CD4-positive, alpha-beta T cell (primary cell): ENCODE measurements at places on chromosomes 1 and 21. TPM values are rescaled to one million over a fixed set of nuclear protein-coding genes. Genes with fewer than 3 reads are reported as not detected.

GRCh38 chr21:36135391-36136102 lies 668 bp downstream of the CBR3 start:
- DNase-seq: peak; percentile 65

DNA sequence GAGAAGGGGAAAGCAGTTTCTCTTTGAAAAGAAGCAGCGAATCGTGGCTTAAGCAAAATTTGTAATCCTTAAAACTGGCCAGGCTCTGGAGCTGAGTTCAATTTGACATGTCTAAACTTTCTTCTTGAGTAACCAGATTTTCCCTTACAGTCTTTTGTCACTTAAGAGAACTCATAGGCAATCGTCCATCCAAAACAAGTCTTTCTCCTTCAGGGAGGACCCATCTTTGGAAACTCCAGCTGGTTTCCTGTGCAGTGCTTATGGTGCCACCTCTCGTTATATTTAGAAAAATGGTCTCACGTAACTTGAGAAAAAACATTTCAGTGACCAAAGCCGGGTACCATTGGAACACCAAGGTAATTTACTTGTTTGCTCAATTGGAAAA lies 1.8 kb upstream of the PTTG1IP start:
- no peak for DNase-seq

DNA sequence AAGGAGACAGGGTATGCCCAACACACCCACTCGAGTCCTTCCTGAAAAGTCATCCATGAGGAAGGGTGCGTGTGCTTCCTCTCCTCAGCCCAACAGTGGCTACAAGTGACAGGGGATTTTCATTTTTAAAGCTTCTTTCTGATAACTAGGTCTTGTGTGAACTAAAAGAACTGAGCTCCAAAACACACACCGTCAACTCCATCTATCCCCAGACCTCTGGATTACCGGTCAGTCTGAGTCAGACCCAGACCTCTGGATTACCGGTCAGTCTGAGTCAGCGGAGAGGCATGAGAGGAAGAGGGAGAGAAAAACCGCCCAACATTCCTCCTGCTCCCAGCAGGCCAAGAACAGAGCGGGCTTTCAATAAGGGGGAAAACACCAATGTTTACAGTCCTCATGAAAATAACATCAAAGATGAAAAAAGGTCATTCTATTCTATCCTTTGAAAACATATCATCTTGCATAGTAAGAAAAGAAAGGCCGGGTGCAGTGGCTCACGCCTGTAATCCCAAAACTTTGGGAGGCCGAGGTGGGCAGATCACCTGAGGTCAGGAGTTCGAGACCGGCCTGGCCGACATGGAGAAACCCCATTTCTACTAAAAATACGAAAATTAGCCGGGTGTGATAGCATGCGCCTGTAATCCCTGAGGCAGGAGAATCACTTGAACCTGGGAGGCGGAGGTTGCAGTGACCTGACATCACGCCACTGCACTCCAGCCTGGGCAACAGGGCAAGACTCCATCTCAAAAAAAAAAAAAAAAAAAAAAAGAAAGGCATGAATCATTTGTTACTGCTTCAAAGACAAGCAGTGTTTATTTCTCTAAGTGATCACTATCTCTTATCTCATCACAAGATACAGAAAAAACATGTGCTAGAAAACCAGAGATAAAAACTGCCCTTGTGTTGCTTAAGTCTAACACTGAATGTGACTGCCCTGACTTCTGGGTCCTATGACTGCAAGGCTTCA lies 3.4 kb downstream of the PTTG1IP start:
- no peak for DNase-seq

- no peak for DNase-seq
Observed at GRCh38 chr1:241063276-241063675, 293.7 kb downstream of the RGS7 start.

- DNase-seq: no peak
Observed at GRCh38 chr1:53929246-53929960, 16.1 kb downstream of the IFT25 start.

DNA sequence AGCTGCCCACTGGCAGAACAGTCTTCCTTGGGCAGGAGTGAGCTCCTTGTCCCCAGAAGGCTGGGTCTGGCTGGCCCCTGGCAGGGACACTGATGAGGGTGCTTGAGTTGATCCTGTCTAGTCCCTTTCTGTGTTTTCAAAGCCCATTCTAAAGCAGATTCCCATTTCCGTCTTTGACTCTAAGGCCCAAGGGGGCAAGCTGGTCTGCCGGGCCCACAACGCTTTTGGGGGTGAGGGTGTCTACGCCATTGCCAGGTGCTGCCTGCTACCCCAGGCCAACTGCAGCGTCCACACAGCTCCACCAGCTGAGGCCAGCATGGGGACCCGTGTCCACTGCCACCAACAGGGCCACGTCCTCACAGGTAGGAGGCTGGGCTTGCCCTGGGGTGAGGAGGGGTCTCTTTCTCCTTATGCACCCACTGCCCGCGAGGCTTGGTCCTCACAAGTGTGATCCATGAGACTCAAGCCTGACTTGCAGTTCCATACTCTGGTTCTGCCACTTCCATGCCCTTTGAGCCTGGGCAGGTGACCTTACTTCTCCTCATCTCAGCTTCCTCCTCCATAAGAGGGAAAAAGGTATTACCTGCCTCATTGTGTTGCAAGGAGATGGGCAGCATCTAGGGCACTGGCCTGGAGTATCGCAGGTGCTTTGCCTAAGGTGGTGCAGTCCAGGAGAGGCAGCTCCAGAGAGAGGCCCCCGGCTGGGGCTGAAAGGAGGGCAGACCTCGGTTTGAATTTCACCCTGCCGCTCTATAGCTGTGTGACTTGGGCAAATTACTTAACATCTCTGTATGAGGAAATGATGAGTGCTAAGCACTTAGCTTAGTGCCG lies 20.2 kb downstream of the PCSK9 start:
- no peak for DNase-seq

DNA sequence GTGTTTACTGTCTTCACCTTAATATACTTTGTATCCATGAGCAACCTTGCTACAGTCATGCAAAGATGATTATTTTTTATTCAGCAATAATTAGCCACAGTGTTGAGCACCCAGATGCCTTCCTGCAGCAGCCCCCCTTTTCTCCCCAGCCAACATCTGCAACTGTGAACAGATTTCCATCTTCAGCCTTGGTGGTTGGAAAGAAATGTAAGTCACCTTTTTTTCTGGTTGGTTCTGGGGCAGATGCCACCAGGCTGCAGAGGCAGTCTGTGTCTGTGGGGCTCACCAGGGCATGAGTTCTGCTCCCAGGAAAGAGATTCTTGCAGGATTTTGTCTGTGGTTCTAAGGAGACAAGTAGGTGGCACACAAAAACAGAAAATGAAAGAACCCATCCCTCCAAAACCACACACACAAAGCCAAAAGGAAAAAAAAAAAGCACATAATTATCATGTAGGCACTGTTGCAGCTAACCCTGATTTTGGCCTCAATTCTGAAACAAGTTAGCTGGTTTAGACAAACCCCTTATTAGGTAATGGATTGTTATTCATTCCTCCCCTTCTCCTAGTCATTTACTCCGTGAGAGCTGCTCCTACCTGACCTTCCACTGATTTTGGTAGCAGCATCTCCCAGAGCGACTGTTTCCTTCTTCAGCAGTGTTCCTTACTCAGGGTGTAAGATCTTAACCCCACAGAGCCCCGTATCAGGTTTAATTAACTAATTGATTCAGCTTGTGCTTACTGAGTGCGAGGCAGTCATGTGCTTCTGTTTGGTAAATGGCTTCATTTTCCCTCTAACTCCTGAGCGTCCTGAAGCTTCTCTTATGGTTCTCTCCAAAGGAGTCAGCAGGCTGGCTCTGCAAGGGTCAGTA lies 36.5 kb downstream of the GALNT2 start:
- DNase-seq: no peak

DNA sequence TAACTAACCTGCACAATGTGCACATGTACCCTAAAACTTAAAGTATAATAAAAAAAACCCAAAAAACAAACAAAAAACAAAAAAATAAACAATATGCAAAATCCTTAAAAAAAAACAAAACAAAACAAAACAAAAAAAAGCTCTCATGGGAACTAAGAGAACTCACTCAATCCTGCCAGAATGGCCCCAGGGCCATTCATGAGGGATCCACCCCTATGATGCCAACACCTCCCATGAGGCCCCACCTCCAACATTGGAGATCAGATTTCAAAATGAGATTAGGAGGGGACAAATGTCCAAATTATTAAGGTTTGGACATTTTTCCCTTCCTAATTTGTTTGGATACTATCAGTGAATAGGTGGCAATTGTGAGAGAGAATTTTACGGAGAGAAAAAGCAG lies 10.2 kb downstream of the CYP4B1 start:
- DNase-seq: no peak

GRCh38 chr1:236733653-236734052 lies 47.4 kb downstream of the ACTN2 start:
- DNase-seq: no peak

- no peak for DNase-seq
Observed at GRCh38 chr1:223760833-223761232, 48.5 kb downstream of the CAPN2 start.

GRCh38 chr1:164688791-164689190 lies 129.8 kb downstream of the PBX1 start:
- no peak for DNase-seq

- DNase-seq: no peak
Observed at GRCh38 chr1:157307491-157307890, 169.3 kb upstream of the ETV3 start.

GRCh38 chr1:213983493-213984386 lies 4.0 kb upstream of the PROX1 start:
- DNase-seq: no peak

DNA sequence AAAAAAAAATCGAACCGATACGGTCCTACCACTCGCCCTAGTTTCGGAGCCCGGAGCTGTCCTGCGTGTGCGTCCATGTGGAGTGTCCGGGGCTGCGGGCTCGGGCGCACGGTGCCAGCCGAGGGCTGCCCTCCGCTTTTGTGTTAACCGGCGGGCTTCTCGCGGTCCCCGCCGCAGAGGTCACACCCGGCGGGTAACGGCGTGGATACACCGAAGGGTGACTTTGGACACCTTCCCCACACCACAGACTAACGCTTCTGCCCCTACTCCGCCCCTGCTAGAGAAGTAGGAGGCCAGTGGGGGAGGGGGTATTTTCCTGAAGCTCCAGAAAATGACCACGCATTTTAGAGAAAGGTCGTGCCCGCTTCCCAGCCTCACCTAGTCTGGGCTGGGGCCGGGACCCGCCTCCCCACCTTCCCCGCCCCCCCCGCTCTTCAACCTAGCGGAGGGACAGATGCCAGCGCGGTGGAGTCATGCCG lies 609 bp upstream of the ATF3 start:
- no peak for DNase-seq

DNA sequence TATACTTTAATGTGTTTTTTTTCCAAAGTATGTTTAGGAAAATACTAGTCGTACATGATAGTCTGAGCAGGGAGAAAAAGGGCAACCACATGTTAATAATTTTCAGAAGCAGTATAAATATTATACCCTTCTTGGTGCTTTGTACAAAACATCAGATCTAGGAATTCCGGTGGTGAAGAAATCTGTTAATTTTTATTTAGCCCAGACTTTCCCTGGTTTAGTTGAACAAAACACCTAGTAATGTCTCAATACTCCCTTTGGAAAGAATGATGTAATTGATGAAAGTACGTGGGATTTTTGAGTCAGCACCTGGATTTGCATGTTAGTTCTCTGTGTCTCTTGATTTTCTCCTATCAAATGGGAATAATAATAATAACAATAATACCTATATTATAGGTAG lies 38.4 kb upstream of the KCNK2 start:
- no peak for DNase-seq

GRCh38 chr1:6218375-6219164 lies 12.7 kb downstream of the RNF207 start:
- no peak for DNase-seq

DNA sequence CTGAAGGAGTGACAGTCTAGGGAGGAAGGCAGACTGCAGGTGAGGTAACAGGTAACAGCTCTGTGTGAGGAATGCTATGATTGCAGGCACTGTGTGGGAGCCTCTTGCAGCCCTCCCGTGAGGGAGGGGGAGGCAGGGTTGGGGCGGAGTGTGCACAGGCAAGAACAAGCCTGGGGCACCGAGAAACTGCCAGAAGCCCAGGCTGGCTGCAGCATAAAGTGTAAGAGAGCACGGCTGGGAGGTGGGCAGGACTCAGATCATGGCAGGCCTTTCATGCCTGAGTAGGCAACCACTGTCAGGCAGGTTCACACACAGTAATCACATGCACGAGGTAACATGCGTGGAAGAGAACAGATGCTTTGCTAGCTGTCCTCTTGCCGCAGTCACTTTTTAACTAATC lies 11.3 kb upstream of the RHEX start:
- no peak for DNase-seq

DNA sequence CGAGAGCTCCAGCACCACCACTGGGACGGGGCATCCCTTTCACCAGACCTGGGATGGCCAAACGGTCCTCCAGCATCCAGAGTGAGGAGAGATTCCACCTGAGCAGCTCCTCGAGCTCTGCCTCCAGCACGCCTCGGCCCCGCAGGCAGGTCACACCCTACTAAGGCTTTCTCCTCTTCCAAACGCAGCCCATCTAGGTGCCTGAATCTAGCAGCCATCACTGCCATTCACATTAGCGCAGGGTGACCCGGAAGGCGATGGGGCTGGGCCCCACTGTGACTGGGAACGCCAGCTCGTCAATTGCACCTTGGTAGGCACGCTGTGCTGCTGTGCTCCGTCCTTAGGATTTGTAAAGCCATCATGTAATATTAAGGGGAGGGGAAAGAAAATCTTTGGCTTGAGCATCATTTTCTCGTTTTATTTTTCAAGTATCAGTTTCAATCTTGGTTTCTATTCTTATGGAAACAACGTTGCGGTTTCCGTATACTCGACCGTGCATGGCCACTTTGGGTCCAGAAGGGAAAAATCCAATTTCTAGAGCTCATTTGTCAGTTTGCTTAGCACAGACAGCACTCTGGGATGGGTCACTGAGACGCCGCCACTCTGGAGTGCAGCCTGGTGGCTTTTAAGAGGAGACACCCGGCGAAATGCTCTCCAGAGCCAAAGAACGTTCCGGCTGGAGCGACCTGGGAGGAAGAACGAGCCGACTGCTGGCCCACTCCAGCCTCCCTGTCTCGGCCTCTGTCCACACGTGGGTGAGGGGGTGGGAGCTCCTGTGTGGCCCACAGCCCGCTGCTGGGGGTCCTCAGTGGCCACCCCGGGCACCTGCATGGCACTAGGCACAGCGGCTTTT lies 173.6 kb downstream of the PRDM16 start:
- DNase-seq: no peak

DNA sequence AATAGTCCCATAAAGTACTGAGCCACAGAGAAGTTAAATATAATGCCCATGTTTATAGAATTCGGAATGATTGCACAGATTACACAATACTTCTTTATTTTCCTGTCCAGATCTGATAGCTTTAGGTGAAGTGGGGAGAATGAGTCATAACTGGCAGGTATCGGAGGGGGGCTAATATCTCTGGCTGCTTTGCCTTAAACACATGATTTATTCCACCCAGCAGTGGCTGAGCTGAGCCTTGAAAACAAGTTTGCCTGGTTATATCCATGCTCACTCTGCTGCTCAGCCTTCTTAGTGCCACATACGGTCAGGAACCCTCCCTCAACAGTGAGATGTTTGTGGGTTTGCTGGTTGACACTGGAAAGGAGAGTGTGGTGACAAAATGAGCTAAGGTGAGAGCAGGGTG lies 119.7 kb upstream of the ZNF648 start:
- no peak for DNase-seq

GRCh38 chr1:101307985-101308689 lies 71.3 kb downstream of the S1PR1 start:
- DNase-seq: no peak

Gene HHIPL2
- total RNA-seq: 0.77 TPM

Gene SLC45A1
- 0.88 TPM for total RNA-seq

Gene IQCC
- total RNA-seq: 2.4 TPM

Gene HSD17B7
- total RNA-seq: 17.5 TPM

Gene C1orf226
- total RNA-seq: not detected

Gene DIO1
- total RNA-seq: not detected

Gene TINAGL1
- total RNA-seq: not detected

Gene RUNX3
- 202 TPM for total RNA-seq

Gene TRIM67
- not detected for total RNA-seq

Gene GBP3
- 20.7 TPM for total RNA-seq
